ENCODE measurements at places on chromosomes 7 and 10. TPM values are rescaled to one million over a fixed set of nuclear protein-coding genes. Genes with fewer than 3 reads are reported as not detected.

GRCh38 chr7:123133924-123134323, 65.8 kb downstream of the SLC13A1 start:
- no peak for DNase-seq

DNA sequence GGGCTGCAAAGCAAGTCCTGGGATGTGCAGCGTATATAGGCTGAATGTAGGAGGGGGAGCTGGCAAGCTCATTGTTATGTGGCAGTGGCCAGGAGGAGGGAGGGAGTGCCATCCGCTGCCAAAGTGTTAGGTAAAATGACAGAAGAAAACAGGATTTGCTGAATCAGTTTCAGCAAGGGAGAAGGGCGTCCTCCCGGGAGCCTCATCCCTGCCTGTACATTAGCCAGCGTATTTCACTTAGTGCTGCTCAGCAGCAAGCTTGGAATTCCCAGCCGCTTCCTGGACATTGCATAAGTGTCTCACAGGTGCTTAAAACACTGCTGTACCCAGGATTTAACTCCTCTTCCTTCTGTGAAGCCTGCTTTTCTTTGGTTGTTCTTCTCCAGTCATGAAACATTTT, 2.5 kb downstream of the NIPSNAP2 start:
- DNase-seq = peak; percentile 27

DNA sequence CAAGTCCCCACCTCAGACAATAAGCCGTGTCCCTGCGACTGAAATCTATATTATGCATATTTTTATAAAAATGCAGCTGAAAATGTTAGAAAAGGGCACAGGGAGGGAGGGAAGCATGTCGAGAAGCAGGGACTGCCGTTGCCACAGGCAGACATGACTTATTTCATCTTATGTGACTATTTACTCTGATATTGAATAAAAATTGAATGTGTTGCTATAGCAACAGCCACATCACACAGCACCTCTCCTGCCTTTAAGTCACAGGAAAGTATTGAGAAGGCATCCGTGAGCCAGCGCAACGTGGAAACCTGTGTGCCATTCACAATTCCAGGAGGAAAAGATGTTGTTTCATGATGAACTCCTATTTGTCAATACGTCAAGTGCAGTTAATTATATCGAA, 549.5 kb downstream of the DNAJB6 start:
- DNase-seq = no peak

- DNase-seq = no peak
These were observed 31.4 kb downstream of the FEZF1 start for GRCh38 chr7:122273117-122273516.

DNA sequence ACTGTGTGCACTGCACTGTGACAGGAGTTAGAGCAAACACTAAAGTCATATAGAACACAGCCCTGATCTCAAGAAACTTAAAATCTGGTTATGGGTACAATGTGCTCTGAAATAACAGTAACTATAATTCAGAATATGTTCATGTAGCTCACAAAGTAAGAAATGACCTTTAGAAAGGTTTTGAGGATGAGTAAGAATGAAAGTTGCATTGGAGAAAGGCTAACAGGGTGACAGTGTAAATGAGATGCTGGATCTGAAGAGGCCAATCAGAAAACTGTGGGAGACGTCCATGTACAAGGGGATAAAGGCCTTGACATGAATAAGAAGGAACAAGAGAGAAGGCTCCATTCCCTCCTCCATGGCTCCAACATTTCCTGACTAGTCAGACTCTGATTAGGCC, 124.7 kb downstream of the GRM3 start:
- DNase-seq = no peak

DNA sequence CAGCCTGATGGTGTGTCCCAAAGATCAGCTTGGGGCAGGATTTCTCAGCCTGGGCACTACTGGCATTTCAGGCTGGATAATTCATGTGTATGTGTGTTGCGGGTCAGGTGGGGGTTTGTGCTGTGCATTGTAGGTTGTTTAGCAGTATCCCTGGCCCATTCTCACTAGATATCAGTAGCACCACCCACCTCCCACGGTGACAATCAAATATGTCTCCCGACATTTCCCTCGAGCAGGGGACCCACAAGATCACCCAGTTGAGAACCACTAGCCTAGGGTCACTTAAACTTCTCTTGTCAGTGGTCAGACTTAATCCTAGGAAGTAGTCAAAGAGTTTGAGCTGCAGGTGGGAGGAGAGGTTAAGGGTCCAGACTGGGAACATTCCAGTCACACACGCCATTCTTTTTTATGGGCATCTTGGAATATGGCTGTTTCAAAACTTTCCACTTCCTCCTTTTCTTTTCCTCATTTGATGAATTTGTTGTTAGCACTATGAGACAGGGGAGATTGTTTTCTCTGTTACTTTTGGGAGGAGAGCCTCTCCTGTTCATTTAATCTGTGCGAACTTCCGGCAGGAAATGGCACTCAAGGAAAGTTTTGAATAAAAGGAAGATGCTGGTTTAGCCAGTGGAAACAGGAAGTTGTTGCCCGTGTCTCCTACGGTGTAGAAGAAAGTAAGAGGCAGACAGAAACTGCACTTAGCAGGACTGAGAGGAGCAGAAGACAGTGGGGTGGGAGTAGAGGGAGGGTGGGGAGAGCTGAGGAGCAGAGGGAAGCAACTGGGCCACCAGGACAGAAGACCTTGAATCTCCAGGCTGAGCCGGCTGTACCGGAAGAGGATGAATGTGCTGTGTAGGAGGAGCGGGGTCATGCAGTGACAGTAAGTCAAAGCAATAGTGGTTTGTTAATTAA, 17.6 kb upstream of the EXOC6 start:
- DNase-seq = no peak

HOXA5 gene
- 8.6 TPM for polyA plus RNA-seq

DNA sequence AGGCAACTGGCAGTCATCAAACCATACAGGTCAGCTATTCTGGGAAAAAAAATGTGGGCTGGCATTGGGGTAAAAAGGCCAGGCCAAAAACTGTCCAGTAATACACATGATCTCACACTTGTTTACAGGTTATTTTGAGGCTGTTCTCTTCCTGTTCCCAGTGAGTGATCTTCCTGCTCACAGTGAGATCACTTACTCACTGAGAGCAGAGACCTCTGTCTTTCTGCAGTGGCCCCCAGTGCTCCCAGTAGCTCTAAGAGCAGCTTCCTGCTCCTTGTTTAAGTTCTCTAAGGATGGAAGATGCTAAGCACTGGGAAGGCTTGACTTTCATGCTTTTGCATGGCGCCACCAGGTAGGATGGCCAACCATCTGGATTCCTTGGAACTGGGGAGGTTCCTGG, 93.5 kb upstream of the KIAA1217 start:
- no peak for DNase-seq

DNA sequence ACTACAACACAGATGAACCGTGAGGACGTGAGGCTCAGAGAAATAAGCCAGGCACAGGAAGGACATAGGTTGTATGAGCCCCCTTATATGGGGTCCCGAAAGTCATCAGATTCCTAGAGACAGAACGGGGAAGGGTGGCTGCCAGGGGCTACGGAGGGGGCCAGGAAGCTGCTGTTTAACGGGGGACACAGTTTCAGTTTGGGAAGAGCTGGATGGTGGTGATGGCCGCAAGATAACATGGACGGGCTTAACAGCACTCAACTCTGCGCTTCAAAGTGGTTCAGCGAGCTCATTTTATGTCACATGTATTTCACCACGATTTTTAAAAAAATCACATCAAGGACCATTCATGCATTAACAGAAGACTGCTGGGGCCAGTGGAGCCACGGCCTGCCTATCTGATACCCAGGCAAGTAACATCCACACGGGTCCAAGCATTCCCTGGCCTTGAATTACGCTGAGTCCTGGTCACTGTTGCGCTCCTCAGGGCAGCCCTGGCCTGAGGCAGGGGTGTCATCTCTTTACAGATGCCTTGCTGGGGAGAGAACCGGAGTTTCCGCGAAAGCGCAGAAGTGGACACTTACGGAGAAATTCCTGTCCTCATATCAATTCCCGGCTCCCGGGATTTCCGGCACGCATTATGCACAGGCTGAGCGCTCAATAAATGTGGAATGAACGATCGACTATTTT, 1.5 kb downstream of the CARD11 start:
- no peak for DNase-seq

GRCh38 chr7:80937336-80937735, 18.5 kb upstream of the SEMA3C start:
- no peak for DNase-seq

DNA sequence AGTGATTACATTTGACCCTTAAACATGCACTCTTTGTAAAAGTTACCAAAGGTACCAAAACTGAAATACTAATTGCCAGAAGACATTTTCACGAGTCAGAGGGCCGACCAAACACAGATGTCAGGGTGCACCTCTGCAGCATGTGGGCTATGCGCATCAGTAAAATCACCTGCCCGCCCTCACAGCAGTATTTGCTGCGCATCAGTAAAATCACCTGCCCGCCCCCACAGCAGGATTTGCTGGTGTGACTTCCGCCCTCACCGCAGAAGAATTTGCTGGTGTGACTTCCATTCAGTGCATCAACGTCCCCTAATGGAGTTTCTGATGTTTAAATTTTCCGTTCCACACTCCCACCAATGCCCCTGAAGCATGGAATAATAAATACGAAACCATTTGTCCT, 202.9 kb downstream of the PTPRN2 start:
- no peak for DNase-seq

GRCh38 chr7:974172-974571, 1.2 kb downstream of the COX19 start:
- DNase-seq = peak; percentile 43

- DNase-seq = peak; percentile 73
These were observed 107.9 kb upstream of the PPIF start for GRCh38 chr10:79239275-79239779.

SYCE1 gene
- polyA plus RNA-seq = not detected

ERVW-1 gene
- not detected for polyA plus RNA-seq

OR13A1 gene
- polyA plus RNA-seq = not detected

Data from mammary epithelial cell (primary cell).